ENCODE measurements at places on chromosomes 3 and 15.

GRCh38 chr15:88091444-88092016 is 165.0 kb downstream of the NTRK3 start:
- DNase-seq = no peak

- DNase-seq = no peak
Observed at GRCh38 chr15:64070965-64071851, 22.4 kb downstream of the CIAO2A start.

DNA sequence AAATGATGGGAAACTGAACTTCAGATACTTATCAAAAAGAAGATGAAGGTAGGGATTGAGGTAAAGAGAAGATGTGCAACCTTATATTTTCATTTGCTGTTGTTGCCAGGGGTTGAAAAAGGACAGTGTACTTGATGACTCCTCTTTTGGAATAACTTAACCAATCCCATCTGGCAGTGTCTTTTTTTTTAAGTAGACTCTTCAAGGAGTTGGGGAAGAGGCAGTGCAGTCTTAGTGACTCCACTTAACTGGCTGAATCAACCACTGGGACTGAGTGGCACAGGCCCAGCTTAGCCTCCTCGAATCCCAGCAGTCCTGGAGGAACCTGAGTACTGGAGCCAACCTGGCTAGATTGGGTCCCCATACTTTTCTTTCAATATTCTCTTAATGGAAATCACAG is 27.3 kb upstream of the FILIP1L start:
- no peak for DNase-seq

GRCh38 chr3:55654123-55654760 is 167.1 kb upstream of the WNT5A start:
- DNase-seq = no peak

Measured in stimulated activated CD4-positive, alpha-beta T cell treated with anti-CD3 and anti-CD28 coated beads, Interleukin-15, amount 100 ng/mL, for 1 hour (primary cell).